ENCODE measurements at places on chromosomes 1 and 21.

DNA sequence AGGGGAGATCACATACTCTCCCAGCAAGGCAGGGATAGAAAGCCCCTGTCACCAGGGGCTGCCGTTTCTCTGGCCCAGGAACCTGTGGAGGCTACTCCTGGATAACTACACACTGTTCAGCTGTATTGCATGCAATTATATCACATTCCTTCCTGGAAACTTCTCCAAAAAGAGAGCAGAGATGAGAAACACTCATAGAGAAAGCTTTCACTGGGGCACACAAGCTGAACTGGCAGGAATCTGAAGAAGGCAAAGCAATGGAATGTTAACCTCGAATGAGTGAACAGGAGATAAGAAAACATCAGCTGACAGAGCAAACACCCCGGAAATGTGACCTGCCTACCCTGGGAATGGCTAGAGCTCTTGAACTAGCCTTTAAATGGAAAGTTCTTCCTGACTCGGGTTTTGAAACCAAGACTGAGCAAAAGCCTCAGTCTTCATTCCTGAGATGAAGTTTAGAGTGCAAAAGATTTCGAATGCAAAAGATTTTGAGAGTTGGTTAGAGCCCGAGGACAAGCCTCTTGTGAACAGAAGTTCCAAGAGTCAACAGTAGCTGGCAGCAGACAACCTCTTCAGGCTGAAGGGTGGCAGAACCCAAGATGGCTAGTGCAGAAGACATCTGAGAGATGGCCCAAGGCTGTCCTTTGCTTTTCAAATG, 32.3 kb downstream of the CCN1 start:
- DNase-seq, result no peak

DNA sequence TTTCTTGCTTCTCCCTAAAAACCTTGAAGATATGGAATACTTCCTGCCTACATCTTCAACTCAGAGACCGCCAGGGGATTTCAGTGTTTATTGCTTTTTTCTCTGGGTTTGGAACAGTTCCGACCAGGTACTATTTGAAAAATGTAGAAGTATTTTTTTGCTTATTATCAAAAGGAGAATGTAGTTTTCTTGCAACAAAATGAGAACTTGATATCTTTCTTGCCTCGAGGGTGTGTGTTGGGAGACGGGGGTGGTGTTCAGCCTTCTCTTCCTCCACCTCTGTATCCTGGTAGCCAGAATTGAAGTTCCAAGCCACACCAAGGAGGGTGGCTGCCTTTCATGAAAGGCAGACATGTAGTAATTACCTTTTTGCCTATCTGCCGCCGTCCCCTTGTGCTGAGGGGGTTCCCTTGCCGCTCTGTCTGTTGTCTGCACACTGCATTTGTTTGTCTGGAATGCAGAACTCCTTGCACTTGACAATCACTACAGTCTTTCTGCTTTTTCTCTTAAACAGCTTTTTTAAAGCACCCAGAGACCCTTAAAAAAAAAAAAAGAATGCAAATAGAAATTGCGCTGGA, 212.1 kb downstream of the PBX1 start:
- DNase-seq, result no peak

DNA sequence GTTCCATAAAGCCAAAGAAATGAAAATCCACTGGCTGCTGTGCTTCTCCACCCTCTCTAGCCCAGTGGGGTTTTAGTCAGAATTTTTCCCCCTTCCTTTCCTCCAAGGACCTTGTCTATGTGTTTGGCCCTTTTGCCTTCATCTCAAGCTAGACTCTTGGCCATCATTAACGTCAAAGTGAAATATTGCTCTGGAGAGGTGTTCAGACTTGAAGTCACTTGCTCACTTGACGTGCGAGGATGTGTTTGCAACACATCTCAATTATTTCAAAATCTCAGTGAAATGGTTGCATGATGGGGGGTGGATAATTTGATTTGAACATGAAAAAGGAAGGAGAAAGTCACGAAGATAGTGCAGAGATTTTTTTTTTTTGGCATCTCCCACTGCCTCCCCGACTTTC, 13.6 kb downstream of the EVA1C start:
- DNase-seq, result no peak

- no peak for DNase-seq
Observed at GRCh38 chr1:193456811-193457280, 270.4 kb upstream of the B3GALT2 start.

DNA sequence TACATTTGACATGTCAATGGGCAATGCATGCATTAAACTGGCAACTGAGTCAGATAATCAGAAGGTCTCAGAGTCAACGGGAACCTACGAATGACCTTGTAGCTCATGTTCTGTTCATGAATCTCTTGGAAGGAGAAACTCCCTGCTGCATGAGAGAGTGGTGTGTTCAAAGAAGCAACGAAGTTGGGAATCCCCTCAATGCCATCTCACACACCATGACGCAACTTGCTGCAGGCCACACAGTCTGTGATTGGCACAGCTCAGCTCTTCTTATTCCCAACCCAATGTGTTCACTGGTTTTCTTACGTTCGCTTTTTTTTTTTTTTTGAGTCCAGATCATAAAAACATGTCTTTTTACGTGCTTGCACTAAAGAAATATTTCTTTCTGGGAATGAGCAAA, 53.5 kb upstream of the PRDM2 start:
- no peak for DNase-seq

- DNase-seq, result no peak
Observed at GRCh38 chr1:32487182-32487581, 22.3 kb downstream of the ZBTB8B start.

DNA sequence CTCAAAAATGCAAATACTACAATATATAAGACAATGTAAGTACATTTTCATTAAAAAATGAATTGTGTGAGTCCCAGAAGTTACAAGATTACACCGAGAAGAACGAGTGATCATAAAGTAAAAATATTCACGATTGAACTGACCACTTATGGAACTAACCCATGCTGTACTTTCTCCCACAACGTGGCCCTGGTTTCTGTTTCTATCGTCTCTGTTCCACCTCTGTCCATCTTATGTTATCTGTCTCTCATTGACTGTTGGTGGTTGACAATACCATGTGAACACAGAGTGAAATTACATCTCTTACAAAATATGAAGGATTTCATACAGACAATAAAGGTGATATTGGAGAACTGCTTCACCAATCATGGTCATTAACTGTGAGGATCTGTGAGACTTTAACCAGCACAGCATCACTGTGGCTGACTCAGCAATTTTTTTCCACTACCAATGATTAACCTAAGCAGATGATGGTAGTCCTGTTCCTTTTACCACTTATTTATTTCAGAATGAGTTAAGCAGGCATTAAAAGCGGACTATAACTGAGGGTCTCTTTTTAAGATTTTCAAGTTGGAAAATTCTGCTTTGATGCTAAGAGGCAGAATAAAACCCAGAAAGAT, 165.1 kb downstream of the TGFB2 start:
- DNase-seq, result no peak

DNA sequence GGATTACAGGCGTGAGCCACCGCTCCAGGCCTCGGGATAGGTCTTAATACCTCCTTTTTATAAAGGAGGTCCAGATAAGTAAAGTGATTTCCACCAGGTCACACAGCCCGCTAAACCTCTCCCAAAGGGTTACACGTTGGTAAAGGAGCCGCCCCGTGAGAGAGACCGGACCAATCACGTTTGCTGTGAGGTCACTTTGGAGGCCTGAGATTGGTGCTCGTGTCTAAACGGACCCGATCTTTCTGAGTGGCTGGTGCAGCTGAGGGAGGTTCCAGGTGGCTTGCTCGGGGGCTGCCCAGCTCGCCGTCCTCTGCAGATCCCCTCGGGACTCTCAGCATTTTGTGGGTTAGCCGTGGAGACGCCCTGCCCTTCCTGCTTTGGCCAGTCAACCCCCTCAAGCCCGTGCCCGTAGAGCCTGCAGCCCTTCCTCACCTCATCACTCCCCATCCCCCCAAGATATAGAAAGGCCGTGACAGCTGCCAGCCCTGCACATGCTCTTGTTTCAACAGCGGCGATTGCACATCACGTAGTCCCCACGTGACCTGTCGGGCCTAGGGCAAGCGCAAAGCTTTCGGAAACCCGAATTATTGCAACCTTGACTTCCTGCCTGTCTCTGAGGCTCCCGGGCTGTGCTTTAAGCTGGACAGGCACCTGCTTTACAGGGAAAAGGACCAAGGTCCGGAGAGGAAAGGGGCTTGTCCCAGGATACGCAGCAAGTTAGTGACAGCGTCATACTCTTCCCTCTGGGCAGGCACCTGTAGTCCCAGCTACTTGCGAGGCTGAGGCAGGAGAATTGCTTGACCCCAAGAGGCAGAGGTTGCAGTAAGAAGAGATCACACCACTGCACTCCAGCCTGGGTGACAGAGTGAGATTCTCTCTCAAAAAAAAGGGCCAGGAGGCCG, 5.0 kb upstream of the COA7 start:
- DNase-seq, result peak; percentile 68

- DNase-seq, result no peak
Observed at GRCh38 chr1:238558746-238559145, 668.0 kb upstream of the ZP4 start.

DNA sequence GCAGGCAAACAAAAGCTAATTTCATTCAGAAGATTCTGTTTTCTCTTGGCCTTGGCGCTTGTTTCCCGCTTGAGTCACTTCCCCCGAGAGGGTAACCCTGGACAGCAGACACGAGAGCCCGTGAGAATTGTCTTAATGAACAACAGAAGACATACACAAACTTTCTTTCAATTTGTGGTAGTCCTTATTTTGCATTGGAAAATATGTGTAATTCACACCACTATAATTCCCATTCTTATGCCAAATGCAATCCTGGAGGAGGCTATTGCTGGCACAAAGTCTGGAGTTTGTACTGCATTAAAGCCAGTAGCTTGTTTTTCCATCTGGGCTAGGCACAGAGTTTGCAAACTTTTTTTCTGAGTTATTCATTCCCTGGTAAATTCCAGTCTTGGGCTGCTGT, 109.8 kb upstream of the IVNS1ABP start:
- no peak for DNase-seq

- DNase-seq, result no peak
Observed at GRCh38 chr1:228168563-228169270, 3.1 kb downstream of the IBA57 start.

- DNase-seq, result peak; percentile 63
Observed at GRCh38 chr21:31604591-31605190, 54.8 kb upstream of the SOD1 start.

GRCh38 chr1:89285745-89286380, 13.2 kb upstream of the GBP5 start:
- no peak for DNase-seq

GRCh38 chr1:68221980-68222373, 10.3 kb downstream of the WLS start:
- DNase-seq, result no peak

DNA sequence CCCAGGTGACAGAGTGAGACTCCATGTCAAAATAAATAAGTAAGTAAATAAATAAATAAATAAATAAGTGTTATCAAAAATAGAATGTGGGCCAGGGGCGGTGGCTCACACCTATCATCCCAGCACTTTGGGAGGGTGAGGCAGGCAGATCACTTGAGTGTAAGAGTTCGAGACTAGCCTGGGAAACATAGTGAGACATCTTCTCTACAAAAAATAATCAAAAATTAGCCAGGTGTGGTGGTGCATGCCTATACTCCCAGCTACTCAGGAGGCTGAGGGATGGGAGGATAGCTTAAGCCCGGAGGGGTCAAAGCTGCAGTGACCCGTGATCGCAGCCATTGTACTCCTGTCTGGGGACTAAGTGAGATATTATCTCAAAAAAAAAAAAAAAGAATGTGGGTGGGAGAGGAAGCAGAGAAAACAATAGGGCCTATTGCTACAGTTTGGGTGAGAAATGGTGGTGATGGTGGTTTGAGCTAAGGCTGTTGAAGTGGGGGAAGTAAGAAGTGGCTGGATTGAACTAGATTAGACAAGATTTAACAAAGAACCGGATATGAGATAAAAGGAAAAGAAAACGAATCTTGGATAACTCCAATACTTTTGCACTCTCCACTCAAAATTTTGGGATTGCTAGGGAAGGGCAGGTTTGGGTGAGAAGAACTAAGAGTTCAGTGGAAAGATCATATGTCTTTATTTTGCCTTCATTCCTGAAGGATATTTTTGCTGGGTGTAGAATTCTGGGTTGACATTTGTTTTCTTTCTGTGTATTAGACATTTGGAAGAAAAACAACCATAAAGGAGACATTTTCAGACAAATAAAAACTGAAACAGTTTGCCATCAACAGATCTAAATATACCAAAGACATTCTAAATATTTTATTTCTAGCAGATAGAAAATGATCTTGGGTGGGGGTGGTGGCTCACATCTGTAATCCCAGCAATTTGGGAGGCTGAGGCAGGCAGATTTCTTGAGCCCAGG, 57.1 kb upstream of the SPOCD1 start:
- DNase-seq, result no peak

- no peak for DNase-seq
Observed at GRCh38 chr1:206872139-206872538, 6.7 kb downstream of the IL20 start.

DNA sequence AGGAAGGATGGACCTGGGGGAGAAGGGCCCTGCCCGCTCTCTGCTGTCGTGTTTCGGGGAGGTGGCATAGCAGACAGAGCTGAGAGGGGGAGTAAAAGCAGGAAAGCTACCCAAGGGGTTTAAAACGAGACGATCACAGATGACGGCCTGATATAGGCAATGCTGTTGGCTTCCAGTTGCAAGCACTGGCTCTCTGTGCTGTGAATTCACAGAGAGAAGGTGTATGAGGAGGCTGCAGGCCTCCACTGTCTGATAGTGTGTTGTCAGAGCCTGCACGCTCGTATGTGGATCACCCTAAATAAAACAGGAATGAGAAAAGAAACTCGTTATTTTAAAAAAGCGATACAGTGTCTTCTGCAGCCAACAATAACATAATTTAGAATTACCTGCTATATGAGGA, 57.4 kb downstream of the LGR6 start:
- no peak for DNase-seq

- no peak for DNase-seq
Observed at GRCh38 chr1:147167365-147167764, 4.9 kb downstream of the PRKAB2 start.

- no peak for DNase-seq
Observed at GRCh38 chr1:65820983-65821382, 28.3 kb downstream of the PDE4B start.

DNA sequence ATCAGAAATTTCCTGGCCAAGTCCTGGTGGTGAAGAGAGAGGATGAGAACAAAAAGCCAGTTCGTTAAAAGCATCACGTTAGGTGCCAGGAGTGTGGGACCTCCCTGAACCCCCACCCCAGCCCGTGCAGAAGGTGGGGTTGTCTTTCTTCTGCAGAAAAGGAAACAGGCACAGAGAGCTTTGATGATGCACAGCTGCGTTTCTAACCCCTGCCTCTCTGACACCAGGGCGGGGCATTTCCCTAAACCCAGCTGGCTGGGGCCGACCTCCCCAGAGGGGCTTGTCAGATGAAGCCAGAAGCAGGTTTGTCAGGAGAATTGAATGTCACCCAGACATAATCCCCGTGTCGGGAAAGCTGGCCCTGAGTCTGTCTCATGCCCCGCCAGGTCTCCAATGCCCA, 189.3 kb upstream of the EDN2 start:
- no peak for DNase-seq

- DNase-seq, result no peak
Observed at GRCh38 chr1:152495066-152495675, 15.4 kb upstream of the LCE5A start.

DNA sequence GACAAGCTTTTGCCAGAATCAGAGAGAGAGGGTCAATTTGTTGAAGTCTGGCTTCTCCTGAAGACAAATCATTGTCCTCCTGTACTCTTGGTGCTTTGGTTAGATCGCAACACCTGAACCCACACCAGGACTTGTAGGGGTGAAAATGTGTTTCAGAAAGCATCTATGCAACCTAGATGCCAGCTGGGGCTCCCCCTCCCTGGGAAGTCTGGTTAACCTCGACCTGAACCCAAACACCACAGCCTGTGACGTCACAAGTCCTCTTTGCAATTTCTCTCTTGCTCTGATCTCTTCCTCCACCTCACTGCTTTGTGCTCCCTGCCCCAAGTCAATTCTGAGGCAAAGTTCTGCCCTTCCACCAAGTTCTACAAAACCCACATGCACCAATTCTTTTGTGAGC, 42.8 kb upstream of the USP24 start:
- peak; percentile 39 for DNase-seq

Measured in T-helper 9 cell (primary cell).